ENCODE measurements at places on chromosomes 5 and 9.

DNA sequence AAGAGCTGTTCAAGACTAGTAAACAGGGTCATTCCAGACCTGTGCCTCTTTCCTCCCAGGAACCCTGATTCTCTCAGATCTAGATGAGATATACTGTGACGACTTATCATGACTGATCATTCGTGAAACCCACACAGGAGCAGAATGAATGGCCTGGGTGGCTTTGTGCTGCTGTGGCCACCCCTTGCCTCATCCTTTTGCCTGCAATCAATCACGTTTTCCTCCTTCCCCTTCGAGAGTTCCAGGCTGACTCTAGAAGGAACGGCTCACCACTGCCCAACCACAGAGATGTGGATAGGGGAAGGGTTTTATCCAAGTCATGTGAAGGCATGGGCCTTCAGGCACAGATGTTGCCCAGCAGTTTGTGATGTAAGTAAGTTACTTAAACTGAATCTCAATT, 5.8 kb downstream of the ANXA6 start:
- H3K4me1 ChIP-seq: no peaks in the 10 kb centered on the region
- H3K27me3 ChIP-seq: no peaks in the 10 kb centered on the region
- H3K4me3 ChIP-seq: no peak overlapping the region
- H3K36me3 ChIP-seq: no peaks in the 10 kb centered on the region
- peak overlapping the region; percentile 72 for H3K27ac ChIP-seq

GRCh38 chr9:99970481-99970880, 64.0 kb downstream of the STX17 start:
- no peak for DNase-seq
- H3K4me3 ChIP-seq: no peak overlapping the region
- H3K36me3 ChIP-seq: no peaks in the 10 kb centered on the region
- H3K4me1 ChIP-seq: no peaks in the 10 kb centered on the region
- H3K27ac ChIP-seq: no peak overlapping the region

GRCh38 chr5:78593465-78593864, 55.1 kb downstream of the LHFPL2 start:
- no peaks in the 10 kb centered on the region for H3K27me3 ChIP-seq
- H3K4me3 ChIP-seq: no peak overlapping the region
- DNase-seq: no peak
- H3K36me3 ChIP-seq: no peaks in the 10 kb centered on the region
- no peaks in the 10 kb centered on the region for H3K4me1 ChIP-seq

DNA sequence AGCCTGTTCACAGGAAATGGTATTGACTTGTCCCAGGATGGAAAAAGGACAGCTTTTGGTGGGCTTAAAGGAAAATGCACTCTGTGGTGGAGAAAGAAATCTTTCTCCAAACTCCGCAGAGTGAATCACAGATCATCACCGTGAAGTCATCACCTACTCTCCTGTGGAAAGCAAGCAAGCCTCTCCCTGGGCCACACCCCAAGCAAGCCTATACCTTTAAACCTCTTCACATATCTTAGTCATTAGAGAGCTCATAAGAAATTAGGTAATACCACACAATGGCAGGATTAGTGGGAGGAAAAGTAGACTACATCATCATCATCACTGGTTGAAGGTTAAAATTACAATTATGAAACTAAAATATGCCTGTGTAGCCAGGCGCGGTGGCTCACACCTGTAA, 23.2 kb downstream of the TLE1 start:
- no peak overlapping the region for H3K4me3 ChIP-seq
- no peaks in the 10 kb centered on the region for H3K4me1 ChIP-seq
- H3K27me3 ChIP-seq: no peaks in the 10 kb centered on the region
- H3K36me3 ChIP-seq: no peaks in the 10 kb centered on the region

DNA sequence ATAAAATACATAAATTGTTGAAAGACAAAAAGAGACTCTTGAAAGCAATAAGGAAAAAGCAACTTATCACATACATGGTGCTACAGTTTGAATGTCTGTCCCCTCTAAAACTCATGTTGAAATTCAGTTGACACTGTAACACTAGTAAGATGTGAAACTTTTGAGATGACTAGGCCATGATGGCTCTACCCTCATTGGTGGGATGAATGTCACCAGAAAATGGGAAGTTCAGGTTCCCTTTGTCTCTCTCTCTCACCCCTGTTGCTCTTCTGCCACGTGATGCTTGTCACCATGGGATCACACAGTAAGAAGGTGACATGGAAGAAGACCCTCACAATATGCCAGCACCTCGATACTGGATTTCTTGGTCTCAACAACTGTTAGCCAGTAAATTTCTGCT, 50.3 kb upstream of the SPTLC1 start:
- no peak for DNase-seq
- H3K36me3 ChIP-seq: no peaks in the 10 kb centered on the region
- H3K27ac ChIP-seq: no peak overlapping the region
- no peaks in the 10 kb centered on the region for H3K4me1 ChIP-seq

GRCh38 chr9:75844321-75844720, 46.2 kb upstream of the PCSK5 start:
- no peak for DNase-seq
- no peaks in the 10 kb centered on the region for H3K36me3 ChIP-seq
- no peaks in the 10 kb centered on the region for H3K4me1 ChIP-seq
- no peak overlapping the region for H3K27ac ChIP-seq
- H3K27me3 ChIP-seq: no peaks in the 10 kb centered on the region
- H3K4me3 ChIP-seq: no peak overlapping the region

- H3K27me3 ChIP-seq: peaks cover 11% of the 10 kb centered on the region
- H3K36me3 ChIP-seq: no peaks in the 10 kb centered on the region
- no peak overlapping the region for H3K4me3 ChIP-seq
- H3K4me1 ChIP-seq: no peaks in the 10 kb centered on the region
- no peak for DNase-seq
Observed at GRCh38 chr9:132216861-132217619, 55.2 kb downstream of the NTNG2 start.

DNA sequence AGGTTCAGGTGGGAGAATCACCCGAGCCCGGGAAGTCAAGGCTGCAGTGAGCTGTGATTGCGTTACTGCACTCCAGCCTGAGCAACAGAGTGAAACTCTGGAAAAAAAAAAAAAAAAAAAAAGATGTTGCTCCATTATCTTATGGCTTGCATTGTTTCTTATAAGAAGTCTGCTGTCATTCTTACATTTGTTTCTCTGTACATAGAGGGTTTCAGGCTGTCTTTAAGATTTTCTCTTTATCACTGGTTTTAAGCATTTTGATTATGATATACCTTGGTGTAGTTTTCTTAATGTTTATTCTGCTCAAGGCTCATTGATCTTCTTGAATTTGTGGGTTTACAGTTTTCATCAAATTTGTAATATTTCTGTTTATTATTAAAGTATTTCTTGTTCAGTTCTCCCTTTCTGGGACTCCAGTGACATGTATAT, 35.2 kb downstream of the MVB12B start:
- H3K27me3 ChIP-seq: no peaks in the 10 kb centered on the region
- DNase-seq: no peak
- H3K4me3 ChIP-seq: no peak overlapping the region
- H3K4me1 ChIP-seq: no peaks in the 10 kb centered on the region

- no peak overlapping the region for H3K4me3 ChIP-seq
- no peaks in the 10 kb centered on the region for H3K4me1 ChIP-seq
- no peak for DNase-seq
- H3K36me3 ChIP-seq: no peaks in the 10 kb centered on the region
Observed at GRCh38 chr5:37751227-37751626, 88.6 kb downstream of the GDNF start.

- peaks cover 3% of the 10 kb centered on the region for H3K27me3 ChIP-seq
- DNase-seq: no peak
- H3K4me1 ChIP-seq: no peaks in the 10 kb centered on the region
- no peak overlapping the region for H3K27ac ChIP-seq
- H3K4me3 ChIP-seq: no peak overlapping the region
Observed at GRCh38 chr5:175861337-175862130, 9.8 kb upstream of the CPLX2 start.

- no peak for DNase-seq
- H3K27me3 ChIP-seq: no peaks in the 10 kb centered on the region
- no peaks in the 10 kb centered on the region for H3K36me3 ChIP-seq
- H3K4me3 ChIP-seq: no peak overlapping the region
Observed at GRCh38 chr5:1098986-1099597, 12.8 kb downstream of the SLC12A7 start.

- no peaks in the 10 kb centered on the region for H3K4me1 ChIP-seq
- DNase-seq: peak; percentile 27
- no peaks in the 10 kb centered on the region for H3K27me3 ChIP-seq
Observed at GRCh38 chr9:33197279-33198152, 30.4 kb upstream of the B4GALT1 start.
